ENCODE measurements at places on chromosomes 2 and 18.

DNA sequence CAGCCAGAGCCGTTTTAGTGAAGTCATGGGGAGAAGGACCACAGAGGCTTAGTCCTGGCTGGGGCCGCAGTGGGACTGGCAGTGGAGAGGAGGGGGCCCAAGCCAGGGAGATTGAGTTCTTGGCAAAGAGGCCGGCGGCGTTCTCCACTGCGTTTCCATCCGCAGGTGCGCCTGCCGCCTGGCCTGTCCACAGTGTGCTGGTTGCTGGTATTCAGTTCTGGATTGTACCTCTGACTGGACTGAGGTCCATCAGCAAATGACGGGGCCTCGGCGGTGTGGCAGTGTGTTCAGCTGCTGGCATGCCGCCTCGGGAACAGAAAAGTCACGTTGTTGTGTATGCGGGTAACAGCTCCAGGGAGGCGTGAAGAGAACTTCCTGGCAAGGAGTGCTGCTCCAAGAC lies 36.8 kb downstream of the LRRFIP1 start:
- DNase-seq: no peak

GRCh38 chr2:43019536-43020183 lies 206.7 kb downstream of the ZFP36L2 start:
- no peak for DNase-seq

GRCh38 chr2:176558574-176559140 lies 289.4 kb downstream of the MTX2 start:
- no peak for DNase-seq

DNA sequence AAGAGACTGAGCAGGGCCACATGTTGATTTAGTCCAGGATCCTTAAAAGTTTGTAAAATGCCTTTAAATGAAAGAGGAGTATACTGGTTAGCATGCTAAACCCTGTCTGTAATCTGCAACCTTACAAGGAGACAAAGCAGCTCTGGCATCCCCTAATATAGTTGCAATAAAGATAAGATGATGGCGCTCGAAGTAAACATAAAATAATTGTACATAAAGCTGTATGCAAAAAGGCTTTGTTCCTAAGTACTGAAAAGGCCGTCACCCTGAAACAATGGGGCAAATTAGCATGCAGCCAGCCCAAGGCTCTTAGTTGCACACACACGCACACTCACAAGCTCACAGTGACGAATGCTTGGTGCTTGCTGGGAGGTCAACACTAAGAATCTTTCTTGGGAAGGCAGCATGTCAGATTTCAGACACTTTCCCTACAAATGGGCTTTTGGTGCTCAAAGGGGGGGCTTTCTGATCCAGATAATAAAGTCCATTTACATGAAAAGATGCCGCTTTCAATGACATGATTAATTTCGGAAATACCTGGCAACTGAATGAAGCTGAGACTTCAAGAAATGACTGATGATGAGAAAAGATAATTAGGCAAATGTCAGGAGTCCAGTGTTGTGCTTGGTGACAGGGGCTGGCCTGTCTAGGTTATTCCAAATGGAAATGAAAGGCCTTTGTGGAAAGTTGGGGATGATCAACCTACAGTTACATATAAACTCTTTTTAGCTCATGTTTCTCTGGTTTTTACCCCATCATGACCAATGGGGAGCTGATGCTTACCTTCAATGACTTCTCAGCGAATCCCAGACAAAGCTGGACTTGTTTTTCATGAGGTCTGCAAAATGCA lies 370.3 kb downstream of the MEIS1 start:
- DNase-seq: no peak

GRCh38 chr2:129605646-129606045 lies 373.8 kb upstream of the RAB6C start:
- DNase-seq: no peak

GRCh38 chr2:191936882-191937405 lies 90.1 kb upstream of the CAVIN2 start:
- no peak for DNase-seq

- no peak for DNase-seq
Observed at GRCh38 chr2:119011162-119011909, 69.3 kb downstream of the MARCO start.

DNA sequence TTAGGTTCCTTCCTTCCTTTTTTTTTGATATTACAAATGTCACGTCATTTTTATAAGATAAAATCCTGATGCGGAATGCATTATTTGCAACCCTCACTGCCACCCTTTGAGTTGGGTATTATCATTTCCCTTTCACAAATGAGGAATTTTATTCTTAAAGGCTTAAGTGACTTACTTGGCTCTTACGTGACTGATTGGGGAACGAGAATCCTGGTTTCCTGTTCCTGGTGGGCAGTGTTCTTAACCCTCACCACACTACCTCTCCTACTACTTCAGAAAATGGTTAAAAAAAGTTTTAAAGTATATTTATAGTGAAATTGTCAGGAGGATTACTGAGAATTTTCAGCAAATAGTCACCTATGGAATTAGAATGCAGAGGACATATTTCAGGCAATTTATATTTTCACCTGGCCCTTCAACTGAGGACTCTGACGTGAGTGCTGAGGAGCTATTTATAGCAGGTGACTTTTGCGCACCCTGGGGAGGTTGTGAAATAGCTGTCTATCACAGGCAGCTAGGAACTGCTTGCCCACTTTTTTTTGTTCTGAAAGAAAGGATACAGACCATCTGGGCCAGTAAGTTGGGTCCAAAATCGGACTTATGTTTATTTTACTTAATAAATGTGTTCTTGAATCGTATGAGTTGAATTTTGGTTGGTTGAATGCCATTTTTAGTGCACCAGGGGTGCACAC lies 18.7 kb upstream of the RASGRP3 start:
- DNase-seq: no peak

DNA sequence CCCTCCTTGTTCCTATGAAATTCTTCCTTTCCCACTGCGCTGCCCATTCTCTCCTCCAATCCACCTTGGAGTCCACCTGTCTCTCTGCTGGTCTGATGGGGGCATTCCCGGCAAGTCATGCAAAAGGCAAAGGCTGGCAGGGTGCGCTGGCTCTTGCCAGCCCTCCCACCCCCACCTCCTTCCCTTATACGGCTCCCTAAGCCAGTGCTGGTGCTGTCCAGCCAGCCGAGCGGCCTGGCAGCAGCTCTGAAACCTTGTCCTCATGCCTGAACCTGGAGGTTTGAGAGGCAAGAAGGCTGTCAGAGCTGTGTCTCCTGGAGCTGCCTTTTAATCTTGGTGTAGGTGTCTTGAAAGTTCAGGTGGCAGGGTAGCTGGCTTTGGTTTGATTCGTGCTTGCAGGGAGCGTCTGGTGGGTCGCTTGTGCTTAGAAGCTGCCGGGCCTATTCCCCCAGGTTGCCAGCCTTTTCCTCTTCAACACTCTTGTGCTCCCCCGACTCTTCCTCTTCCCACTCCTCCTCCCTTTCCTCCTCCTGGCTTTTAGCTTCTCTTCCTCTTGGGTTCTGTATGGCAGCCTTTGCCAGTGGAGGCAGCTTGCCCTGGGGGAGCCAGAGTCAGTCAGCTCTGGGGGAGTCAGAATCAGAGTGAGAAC lies 748 bp downstream of the LIPG start:
- no peak for DNase-seq

DNA sequence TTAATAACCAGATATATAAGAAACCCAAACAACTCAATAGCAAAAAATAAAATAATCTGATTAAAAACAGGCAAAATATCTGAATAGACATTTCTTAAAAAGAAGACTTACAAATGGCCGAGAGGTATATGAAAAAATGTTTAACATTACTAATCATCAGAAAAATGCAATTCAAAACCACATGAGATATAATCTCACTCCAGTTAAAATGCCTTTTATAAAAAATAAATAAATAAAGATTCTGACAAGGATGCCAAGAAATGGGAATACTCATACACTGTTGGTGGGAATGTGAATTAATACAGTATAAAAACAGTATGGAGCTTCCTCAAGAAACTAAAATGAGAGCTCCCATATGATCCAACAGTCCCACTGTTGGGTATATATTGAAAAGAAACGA lies 33.9 kb upstream of the BMP10 start:
- DNase-seq: no peak

GRCh38 chr2:88641330-88641729 lies 14.1 kb upstream of the EIF2AK3 start:
- DNase-seq: no peak

GRCh38 chr18:13618760-13619438 lies 107.5 kb downstream of the FAM210A start:
- DNase-seq: no peak
